A549 treated with RU486 at 1 μM for 4 hours (cell line): ENCODE measurements at places on chromosomes 4 and X. TPM values are rescaled to one million over a fixed set of nuclear protein-coding genes. Genes with fewer than 3 reads are reported as not detected.

CCNB3 gene
- total RNA-seq = 0.50 to 0.87 TPM (median 0.69 TPM) in 5 replicates

ENPP6 gene
- total RNA-seq = not detected in 5 replicates

SPANXA1 gene
- 0.22 TPM in 1 of 5 replicates, not detected in the others for total RNA-seq

DBET gene
- not detected in 5 replicates for total RNA-seq

NAP1L2 gene
- 0.86 to 1.4 TPM (median 1.2 TPM) in 5 replicates for total RNA-seq

HMGN5 gene
- 2.4 to 3.8 TPM (median 2.6 TPM) in 5 replicates for total RNA-seq

FAM199X gene
- total RNA-seq = 7.1 to 20.0 TPM (median 18.0 TPM) in 5 replicates

CXorf49B gene
- total RNA-seq = not detected in 5 replicates

RPL36A gene
- 2,389 to 3,501 TPM (median 2,688 TPM) in 5 replicates for total RNA-seq

XAGE5 gene
- total RNA-seq = not detected in 5 replicates

RHOXF2 gene
- total RNA-seq = not detected in 5 replicates

CLTRN gene
- total RNA-seq = 0.66 to 0.90 TPM (median 0.75 TPM) in 5 replicates

RPS6KA6 gene
- total RNA-seq = 3.1 to 6.9 TPM (median 6.1 TPM) in 5 replicates

CENPVL1 gene
- total RNA-seq = not detected in 5 replicates

BANK1 gene
- total RNA-seq = 0.85 to 1.4 TPM (median 0.95 TPM) in 5 replicates
